ENCODE measurements at places on chromosomes 6 and 20. TPM values are rescaled to one million over a fixed set of nuclear protein-coding genes. Genes with fewer than 3 reads are reported as not detected.

Gene CCM2L
- total RNA-seq = 0.04 TPM

Gene PPP1R3G
- not detected for total RNA-seq

Gene TFAP2C
- total RNA-seq = 7.2 TPM

Gene TTLL9
- 0.27 TPM for total RNA-seq

Gene SLC22A1
- total RNA-seq = not detected

Gene PAK5
- total RNA-seq = 0.21 TPM

Gene AVP
- total RNA-seq = not detected

Gene KCNK5
- total RNA-seq = 0.58 TPM

All from H4 (cell line).